ENCODE measurements at places on chromosomes 6 and 20. TPM values are rescaled to one million over a fixed set of nuclear protein-coding genes. Genes with fewer than 3 reads are reported as not detected.

GRCh38 chr6:21731411-21732031 is 138.0 kb downstream of the SOX4 start:
- no peak for DNase-seq

Gene CFAP61
- polyA plus RNA-seq: not detected

GRCh38 chr6:123333000-123333756 is 303.6 kb downstream of the TRDN start:
- DNase-seq: no peak

Gene MLIP
- not detected for polyA plus RNA-seq

Gene LIN28B
- polyA plus RNA-seq: not detected

Gene C4A
- polyA plus RNA-seq: 5.9 TPM

Measured in BJ (cell line).